Testis (tissue), 5 donors: ENCODE measurements at places on chromosomes 5 and 9.

DNA sequence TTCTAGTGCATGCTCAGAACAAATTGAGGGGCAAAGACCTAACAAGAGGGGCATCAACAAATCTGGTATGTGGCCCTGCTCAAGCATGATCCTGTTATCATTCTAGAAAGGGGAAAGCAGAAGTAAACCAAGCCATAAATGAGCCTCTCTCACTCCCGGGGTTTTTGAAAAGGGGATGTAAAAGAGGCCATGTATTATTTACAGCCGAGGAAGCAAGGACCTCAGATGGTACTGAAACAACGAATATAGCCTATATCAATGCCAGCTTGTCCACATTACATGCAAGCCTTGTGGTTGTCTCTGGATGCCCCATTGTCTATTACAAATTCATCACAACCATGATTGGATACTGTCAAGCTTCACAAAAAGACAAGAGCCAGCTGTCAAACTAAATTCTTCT is 211.3 kb downstream of the DCP2 start:
- no peak for DNase-seq

- DNase-seq: no peak
Measured at GRCh38 chr5:111691914-111692313, 65.1 kb downstream of the NREP start.

GRCh38 chr5:179153921-179154345 is 93.8 kb downstream of the ZNF354C start:
- no peak for DNase-seq

DNA sequence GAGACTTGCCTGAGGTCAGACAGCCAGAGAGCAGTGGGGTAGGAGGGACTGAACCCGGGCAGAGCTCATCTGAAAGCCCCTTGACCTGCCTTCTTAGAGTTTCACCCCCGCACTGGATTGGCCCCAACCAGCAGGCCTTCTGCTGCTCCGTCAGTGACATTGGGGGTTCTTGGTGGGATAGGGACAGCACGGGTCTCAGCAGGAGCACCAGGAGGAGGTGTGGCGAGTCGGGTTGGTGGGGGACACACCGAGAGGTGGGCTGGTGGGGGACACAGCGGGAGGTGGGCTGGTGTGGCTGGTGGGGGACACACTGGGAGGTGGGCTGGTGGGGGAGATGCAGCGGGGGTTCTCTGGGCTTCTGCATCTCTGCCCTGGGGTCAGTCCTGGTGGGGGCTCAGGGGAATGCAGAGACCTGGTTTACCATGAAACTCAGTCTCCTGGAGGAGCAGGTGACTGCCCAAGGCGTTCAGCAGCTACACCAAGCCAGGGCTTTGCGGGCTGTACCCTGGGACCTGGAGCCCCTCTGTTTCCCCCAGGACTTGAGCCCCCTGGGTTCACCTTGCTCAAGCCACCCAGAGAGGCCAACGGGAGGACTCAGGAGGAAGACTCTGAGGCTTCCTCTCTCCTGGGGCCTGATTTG is 28.1 kb upstream of the RNU6ATAC start:
- no peak for DNase-seq

DNA sequence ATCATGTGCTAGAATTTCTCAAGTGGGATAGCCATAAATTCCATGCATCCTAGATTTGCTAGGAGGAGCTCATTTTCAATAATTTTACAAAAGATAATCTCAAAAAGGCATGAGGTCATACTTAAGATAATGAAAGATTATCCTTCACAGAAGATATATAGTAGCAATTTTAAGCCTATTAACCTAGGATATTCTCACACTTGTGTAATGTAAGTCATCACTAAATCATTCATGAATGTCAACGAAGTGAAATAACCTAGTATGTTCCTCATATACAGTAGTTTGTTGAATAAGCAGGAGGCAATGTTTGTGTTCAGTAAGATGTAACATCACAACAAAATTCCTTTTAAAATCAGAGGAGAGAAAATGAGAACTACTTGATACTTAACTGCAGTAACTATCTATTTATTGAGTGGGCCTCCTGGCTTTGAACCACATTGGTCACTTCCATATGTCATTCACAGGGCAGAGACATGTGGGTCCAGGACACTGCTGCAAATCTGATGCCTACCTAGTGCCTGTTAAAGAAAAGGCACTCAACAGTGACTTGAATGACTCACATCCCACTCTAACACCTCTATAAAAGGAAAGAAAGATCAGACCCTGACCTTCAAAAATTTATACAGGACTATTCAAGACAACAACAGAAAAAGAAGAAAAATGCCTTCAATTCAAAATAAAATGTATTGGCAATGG is 8.2 kb downstream of the LIFR start:
- DNase-seq: no peak

- DNase-seq: no peak
Measured at GRCh38 chr9:131203431-131204218, 72.7 kb downstream of the FAM78A start.
